ENCODE measurements at places on chromosomes 1 and 21.

DNA sequence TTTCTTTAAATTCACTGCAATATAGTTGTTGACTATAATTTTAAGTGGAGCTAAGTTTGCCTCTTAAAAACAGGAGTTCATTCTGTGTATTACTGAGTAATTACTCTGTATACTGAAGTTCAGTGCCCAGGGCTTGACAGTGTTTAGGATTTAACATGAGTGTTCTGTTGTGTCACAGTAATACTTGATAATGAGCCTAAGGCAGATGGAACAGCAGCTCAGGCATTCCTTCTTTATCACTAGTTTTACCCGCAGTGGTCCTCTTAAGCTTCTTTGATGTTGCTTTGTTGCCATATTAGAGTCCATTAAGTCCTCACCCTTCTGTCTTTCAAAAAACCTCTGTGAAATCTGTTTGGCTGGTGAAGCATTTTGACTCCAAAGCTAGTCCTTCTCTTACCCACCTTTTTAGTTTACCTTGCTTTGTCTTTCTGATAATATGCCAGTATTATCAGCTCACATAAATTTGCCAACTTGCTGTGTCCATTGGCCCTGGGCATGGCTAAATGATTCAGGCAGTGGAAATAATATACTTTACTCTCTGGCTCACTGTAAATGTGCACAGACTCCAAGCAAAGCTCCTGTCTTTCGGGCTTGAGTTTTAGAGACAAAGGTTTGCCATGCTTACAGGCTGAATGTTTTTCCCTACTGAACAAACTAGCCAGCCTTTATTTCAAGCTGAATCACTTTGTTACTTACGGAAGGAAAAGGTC, 17.7 kb downstream of the HIPK1 start:
- DNase-seq = no peak

GRCh38 chr21:45263534-45263933, 24.2 kb downstream of the POFUT2 start:
- no peak for DNase-seq

DNA sequence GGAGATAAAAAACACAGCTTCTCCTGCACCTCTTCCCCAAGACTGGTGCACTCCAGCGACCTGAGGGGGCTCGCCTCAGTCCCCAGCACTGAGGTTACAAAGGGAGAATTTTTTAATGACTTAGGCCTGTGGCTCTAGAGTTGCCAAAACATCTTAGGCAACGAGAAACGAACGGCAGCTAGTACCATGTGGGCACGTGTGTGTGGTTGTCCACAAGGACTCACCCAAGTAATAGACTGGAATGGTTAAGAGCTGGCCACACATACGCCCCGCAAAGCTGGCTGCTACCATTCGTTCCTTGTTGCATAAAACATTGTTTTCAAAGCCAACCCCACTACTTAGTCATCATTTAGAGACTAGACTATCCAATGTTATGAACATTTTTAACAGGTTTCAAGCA, 26.9 kb downstream of the RIPK4 start:
- DNase-seq = no peak

DNA sequence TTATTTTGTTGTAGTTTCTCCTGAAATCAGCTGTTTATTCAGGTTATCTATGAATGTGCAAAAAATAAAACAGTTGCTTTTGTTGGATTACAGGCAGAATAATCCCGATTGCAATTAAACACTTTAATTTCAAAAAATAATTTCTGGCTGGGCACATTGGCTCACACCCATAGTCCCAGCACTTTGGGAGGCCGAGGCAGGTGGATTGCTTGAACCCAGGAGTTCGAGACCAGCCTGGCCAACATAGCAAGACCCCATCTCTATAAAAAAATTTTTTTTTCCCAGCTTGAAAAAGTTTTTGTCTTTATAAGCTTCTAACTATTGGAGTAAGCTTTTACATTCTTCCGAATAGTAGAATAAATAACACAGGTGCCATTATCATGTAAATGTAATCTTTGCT, 15.3 kb downstream of the RCAN3 start:
- DNase-seq = no peak

- DNase-seq = no peak
Observed at GRCh38 chr1:8572106-8572505, 245.3 kb downstream of the RERE start.

GRCh38 chr21:28781602-28782276, 210.9 kb downstream of the LTN1 start:
- no peak for DNase-seq

GRCh38 chr1:99177465-99177864, 86.8 kb upstream of the PLPPR4 start:
- DNase-seq = no peak

- no peak for DNase-seq
Observed at GRCh38 chr1:208643005-208643597, 398.9 kb upstream of the PLXNA2 start.

DNA sequence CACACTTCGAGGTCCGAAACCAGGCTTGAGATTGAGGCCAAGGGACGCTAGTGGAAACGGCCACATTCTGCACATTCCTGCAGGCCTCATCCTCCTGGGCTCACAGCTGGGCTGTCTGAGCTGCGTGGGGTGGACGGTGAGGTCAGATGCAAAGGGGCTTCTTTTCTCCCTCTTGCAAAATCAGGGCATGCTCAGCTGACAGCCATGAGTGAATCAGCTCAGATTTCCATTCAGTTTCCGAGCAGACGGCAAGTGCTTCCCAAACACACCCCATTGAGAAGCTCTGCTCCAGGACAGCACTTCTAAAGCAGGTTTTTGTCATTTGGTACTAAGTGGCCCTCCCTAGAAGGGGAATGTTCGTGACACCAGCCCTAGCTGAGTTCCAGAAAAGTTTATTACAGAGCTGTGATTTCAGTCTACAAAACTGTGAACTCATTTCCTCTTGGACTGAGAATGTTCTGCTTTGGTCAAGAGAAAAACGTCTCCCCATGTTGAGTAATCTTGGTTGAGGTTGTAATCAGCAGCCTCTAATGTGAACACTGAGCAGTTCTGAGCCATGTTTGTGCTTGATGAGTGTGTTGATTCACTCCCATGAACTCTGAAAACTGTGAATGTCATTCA, 10.0 kb downstream of the PDPN start:
- no peak for DNase-seq

DNA sequence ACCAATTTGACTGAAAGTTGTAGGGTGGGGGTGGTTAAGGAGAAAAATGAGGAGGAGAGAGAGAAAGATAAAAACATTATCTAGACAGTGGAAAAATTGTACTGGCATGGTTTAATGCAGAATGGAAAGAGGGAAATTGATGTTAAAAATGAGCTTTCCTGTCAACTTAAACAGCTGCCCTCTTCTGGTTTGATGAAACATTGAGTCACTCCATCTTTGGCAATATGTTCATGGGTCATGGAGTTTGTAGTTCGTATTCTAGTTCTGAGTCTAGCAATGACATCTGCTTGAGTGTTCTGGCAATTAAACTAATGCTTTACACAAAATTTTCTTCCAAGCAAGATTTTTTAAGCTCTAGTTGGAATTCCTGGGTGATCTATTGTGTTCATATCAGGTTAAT, 9.6 kb downstream of the ZNF648 start:
- DNase-seq = no peak
